AG20443 (cell line): ENCODE measurements at places on chromosomes 5 and 9.

GRCh38 chr5:113217619-113218184 lies 217.1 kb downstream of the TSSK1B start:
- DNase-seq: no peak

DNA sequence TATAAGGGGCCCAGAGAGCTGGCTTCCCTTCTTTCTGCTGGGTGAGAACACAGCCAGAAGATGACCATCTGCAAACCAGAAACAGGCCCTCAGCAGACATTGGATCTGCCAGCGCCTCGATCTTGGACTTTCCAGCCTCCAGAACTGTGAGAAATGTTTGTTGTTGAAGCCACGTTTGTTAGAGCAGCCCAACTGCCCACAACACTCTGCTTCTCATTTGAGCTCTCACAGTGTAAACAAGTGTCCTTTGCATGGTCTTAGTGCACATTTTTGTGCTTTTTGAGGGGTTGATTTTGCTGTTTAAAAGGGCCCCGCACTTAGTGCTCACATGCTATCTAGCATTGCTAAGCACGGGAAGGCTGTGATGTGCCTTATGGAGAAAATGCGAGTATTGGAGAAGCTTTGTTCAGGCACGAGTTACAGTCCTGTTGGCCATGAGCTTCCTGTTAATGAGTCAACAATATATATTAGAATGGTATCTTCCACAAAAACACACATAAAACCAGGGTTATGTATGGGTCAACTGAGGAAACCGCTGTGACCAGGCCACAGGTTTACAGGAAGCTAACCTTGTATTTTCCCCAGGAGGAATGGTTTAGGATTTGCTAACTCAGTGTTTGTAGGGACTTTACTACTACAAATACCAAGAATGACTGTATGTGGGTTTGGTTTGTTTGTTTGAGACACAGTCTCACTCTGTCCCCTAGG lies 11.9 kb downstream of the CMBL start:
- DNase-seq: no peak

GRCh38 chr9:93270976-93271375 lies 87.0 kb downstream of the WNK2 start:
- no peak for DNase-seq

DNA sequence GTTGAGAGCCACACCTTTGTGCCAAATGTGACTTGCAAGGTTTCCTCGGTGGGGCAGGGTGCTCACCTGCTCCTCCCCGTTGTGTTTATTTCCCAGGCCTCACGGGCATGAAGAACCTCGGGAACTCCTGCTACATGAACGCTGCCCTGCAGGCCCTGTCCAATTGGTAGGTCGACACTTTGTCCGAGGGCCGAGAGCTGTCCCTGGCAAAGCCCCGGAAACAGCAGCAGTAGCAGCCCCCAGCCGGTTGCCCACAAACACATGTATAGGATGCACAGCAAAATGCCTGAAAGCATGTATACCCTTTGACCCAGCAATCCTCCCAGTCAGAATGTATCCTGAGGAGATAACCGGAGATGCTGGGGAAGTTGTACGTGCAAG lies 26.2 kb downstream of the USP20 start:
- DNase-seq: no peak

- no peak for DNase-seq
These were observed 124.4 kb upstream of the HMHB1 start for GRCh38 chr5:143687604-143688003.

GRCh38 chr5:132016721-132017250 lies 5.3 kb upstream of the ACSL6 start:
- DNase-seq: no peak

- no peak for DNase-seq
These were observed 4.6 kb downstream of the FOXD1 start for GRCh38 chr5:73443829-73444498.

GRCh38 chr9:111657051-111657450 lies 4.4 kb upstream of the GNG10 start:
- no peak for DNase-seq
